Astrocyte of the cerebellum (primary cell): ENCODE measurements at places on chromosomes 6 and 20.

DNA sequence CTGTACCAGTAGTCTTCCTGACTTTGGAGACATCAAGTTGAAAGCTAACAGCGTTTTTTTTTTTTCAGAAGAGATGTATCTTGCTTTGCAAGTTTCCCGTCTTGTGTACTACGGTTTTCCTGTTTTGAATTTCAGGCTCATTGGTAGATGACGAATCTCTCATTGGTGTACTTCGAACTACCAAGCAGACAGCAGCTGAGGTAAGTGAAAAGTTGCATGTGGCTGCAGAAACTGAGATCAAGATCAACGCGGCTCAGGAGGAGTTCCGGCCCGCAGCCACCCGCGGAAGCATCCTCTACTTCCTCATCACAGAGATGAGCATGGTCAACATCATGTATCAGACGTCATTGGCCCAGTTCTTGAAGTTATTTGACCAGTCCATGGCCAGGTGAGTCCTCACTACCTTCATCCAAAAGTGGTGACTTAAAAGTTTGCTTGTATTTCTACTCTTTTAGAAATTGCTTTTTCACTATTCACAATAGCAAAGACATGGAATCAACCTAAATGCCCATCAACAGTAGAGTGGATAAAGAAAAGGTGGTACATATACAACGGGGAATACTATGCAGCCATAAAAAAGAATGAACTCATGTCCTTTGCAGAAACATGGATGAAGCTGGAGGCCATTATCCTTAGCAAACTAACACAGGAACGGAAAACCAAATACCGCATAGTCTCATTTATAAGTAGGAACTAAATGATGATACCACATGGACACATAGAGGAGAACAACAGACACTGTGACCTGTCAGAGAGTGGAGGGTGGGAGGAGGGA is 110.6 kb upstream of the GLP1R start:
- DNase-seq: no peak

DNA sequence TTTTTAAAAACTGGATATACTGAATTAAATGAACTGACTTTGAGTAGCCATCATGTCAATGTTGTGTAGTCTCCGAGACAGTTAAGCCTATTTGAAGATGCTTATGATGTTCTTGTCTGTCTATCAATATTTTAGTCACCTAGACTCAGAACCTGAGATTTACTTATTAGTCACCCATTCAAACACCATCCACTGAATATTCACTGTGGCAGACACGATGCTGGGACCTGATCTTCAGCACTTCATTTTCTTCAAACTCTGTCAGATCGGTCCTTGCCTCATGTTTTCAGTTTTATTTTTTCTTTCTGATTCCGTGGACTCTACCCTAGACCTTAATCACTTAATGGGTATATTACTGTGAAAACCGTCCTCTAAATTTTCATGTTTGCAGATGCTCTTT is 123.7 kb upstream of the MCHR2 start:
- no peak for DNase-seq

GRCh38 chr6:70312165-70312745 is 9.4 kb upstream of the COL9A1 start:
- peak; percentile 97 for DNase-seq

GRCh38 chr6:144667532-144668503 is 382.7 kb downstream of the UTRN start:
- no peak for DNase-seq

DNA sequence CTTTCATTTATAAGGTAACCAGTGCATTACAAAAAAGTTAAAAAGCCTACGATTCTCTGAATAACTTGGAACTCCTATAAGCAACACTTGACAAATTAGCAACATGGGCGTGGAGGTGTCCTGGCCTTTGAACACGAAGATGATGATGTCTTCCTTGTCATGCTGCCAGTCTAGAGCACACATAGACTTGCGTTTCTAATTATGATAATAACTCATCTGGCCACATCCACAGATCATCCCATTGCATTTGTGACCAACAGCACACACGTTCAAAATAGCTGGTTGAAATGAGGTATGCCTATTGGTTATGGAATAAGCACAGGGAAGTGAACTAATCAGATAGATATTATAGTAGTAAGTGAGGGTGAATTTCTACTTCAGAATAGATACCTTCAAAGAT is 608.9 kb downstream of the PRKN start:
- no peak for DNase-seq

GRCh38 chr20:50358971-50359370 is 151.2 kb upstream of the PTPN1 start:
- DNase-seq: no peak

DNA sequence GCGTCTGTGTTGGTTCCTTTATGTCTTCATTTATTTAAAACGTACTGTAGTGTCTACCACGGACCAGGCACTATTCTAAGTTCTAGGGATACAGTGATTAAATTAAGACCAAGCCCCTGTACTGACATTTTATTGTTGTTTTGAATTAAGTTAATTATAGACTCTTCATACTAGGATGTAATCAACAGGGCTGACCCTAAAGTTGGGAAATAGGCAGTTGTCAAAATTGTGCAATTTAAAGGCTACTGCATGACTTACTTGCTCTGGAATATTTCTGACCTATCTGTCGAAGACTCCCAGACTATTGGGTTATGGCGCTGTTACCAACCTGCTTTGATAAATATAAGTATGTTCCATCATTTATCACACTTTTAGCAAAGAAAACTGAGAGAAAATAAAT is 6.7 kb downstream of the MYO6 start:
- DNase-seq: no peak

DNA sequence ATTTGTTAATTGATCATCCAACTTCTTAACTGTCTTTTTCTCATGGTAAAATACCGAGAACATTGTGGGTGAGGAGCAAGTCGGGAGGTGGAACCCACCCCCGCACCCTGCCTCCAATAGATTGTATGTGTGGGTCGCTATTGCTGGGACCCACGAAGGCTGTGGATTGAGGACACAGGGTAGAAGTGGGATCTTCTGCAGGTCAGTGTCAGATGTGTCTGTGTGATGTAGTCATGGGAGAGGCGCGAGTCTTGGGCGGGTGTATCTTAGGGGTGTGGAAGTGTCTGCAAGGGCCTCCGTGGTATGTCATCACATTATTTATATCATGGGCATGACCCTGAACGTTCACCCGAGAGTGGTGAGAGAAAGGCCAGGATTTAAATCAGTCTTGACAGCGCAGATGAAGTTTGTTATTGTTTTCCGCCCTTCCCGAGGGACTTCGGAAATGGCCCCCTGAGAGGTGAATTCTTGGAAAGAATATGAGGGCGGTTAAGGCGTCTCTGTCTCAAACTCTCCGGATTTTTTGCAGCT is 472 bp upstream of the PAQR8 start:
- DNase-seq: no peak

- no peak for DNase-seq
These were observed 43.8 kb downstream of the ERMARD start for GRCh38 chr6:169795196-169795595.

DNA sequence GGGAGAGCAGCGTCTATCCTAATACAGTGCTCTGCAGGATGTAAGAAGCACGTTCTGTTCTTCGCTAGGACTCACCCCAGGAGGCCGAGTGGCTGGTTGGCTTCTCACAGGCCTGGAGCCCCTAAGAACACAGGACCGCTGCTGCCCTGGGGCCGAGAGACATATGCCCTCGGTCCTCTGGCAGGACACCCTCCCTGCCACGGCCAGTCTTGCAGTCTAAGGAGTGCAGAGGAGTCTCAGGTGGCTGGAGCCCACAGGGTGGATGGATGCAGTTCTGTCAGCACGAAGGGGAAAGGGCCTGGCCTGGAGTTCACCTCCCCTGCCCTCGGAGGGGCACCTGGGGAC is 96.5 kb downstream of the SMOC2 start:
- no peak for DNase-seq

- peak; percentile 63 for DNase-seq
These were observed at the start of gene CEP162 for GRCh38 chr6:84227434-84228197. Gene CEP162 (minus strand): TSS chr6:84227643. CDS start chr6:84226393, 1,250 bp downstream.

DNA sequence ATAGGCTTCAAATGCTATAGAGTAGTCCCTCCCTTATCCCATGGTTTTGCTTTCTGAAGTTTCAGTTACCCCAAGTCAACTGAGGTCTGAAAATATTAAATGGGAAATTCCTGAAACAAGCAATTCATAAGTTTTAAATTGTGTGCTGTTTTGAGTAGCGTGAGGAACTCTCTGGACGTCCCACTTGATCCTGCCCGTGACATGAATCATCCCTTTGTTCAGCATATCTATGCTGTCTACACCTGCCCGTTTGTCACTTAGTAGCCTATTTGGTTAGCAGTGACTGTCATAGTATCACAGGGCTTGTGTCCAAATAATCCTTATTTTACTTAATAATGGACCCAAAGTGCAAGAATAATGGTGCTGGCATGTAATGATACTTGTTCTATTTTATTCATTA is 5.0 kb downstream of the PCMT1 start:
- no peak for DNase-seq

DNA sequence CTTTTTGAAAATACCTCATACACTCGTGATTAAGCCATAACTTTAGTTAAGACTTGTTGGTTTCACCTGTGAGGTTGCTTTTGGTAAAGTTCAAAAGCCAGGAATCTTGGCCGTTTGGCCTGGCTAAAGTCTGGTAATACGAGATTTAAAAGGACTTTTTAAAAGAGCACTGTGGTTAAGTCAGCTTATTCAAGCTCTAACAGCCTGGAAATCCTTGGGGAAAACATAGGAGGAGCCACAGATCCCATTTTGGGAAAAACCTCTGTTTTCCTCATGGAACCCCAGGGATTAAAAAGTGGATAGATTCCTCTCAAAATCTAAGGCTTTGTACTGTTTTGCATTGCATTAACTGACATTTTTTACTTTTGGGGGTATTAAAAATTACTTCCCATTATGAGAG is 13.7 kb upstream of the SLC22A16 start:
- DNase-seq: no peak

GRCh38 chr20:50281831-50282591 is 91.4 kb downstream of the CEBPB start:
- DNase-seq: no peak

- no peak for DNase-seq
These were observed 151.3 kb downstream of the DLL1 start for GRCh38 chr6:170139531-170139930.

DNA sequence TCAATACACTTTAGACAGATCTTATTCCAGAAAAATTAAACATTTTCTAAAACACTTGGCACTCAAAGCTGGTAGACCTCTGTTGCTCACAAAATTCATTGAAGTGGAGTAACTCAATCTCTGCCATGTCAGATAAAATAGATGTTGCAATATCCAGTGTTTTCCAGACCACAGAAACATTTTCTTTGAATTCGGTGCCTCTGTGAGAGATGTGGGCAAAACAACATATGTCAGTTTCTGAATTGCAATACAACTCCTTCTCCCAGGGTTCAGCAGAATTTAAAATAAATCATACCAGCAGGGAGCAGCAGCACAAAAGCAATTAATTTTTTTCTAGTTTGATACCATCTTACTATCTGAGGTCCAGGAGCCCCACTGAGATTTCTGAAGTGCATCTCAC is 11.3 kb upstream of the PKHD1 start:
- no peak for DNase-seq

DNA sequence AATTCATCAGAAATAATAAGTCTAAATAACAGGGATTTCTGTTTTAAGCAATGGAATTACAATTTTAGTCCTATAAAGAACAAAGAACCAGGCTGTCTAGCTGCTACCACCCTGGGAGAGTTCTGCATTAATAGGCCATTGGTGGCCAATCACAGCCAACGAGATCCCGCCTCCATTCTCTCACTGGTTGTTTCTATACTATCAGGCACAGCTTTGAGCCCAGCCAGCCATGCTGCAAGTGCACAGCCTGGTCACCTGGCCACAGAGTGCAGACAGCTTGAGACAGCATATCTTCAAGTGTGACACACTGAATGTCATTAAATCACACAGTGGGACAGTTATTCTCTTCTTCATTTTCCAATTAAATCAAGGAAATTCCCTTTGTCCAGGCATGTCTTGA is 16.1 kb upstream of the RAB22A start:
- no peak for DNase-seq

DNA sequence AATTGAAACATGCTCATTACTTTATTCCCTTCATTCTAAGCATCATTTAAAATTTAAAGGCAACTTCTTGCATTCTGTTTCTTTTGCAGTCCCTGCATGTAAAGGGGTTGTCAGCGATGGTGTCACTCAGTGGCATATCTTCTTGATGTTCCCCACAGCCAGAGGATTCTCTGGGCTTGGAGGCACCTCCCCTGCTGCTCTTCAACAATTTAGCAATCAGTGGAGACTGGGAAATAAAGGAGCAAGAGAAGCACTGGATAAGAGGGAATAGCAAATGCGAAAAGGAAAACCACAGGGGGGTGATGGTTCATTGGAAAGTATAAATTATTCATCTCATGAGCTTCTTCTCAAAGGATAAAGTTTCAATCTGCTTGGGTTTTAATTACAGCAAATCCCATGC is 30.7 kb upstream of the MC3R start:
- no peak for DNase-seq

DNA sequence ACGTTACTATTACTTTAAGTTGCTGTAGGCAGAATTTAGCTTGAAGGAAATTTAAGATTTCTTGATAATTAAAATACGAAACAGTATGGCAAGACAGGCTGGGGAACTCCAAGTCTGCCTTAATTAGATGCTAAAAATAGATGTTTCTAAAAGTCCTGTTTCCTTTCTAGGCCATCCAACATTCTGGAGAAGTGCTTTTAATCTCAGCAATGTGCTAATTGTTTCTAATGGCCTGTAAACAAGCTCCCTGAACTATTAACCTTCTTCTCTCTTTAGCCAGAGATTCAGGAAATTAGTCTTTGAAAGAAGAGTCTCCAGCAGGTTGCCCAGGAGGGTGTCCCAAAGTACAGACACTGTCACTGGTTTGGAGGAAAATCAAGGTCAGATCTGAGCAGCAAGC is 677.3 kb upstream of the AGPAT4 start:
- no peak for DNase-seq

DNA sequence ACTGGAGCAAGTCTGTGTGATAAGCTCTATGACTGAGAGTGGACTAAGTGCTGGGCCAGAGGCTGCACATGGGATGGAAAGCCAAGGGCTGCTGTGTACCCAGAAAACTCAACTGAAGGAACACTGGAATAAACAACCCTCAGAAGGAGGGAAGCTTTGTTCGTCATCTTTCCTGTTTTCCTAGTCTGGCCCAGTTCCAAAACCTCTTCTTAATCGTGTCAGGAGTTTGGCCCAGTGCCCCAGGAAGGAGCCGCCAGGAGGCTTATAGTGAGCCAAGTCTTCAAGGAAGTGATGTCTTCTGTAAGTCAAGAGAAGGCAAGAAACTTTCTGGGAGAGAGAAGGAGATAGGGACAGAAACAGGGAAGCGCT is 23.3 kb upstream of the TOP1 start:
- peak; percentile 96 for DNase-seq

- DNase-seq: no peak
These were observed 312.8 kb upstream of the SULF2 start for GRCh38 chr20:48098099-48098498.

- no peak for DNase-seq
These were observed 61.1 kb downstream of the HMGN3 start for GRCh38 chr6:79173378-79173777.

GRCh38 chr6:66825539-66825938 is 1118.5 kb upstream of the EYS start:
- DNase-seq: no peak

GRCh38 chr6:63690221-63690620 is 54.6 kb downstream of the PHF3 start:
- no peak for DNase-seq

- DNase-seq: no peak
These were observed 393.3 kb downstream of the KIF16B start for GRCh38 chr20:16179919-16180318.

GRCh38 chr20:49890471-49891361 is 24.6 kb downstream of the SPATA2 start:
- no peak for DNase-seq

- no peak for DNase-seq
These were observed 1.6 kb downstream of the GNAS start for GRCh38 chr20:58853976-58854637.
